HepG2 (cell line): ENCODE measurements at places on chromosomes 6 and 20. TPM values are rescaled to one million over a fixed set of nuclear protein-coding genes. Genes with fewer than 3 reads are reported as not detected.

The MAPK13 gene
- total RNA-seq: 12.7 and 17.8 TPM in 2 replicates

The SLC22A7 gene
- total RNA-seq: 8.6 and 22.6 TPM in 2 replicates

The FAM217B gene
- total RNA-seq: 14.3 and 20.4 TPM in 2 replicates

The NKAPL gene
- total RNA-seq: not detected in 2 replicates

The DPPA5 gene
- total RNA-seq: not detected in 2 replicates
